ENCODE measurements at places on chromosomes 13 and 19.
A peak's percentile ranks its signal among the peaks of the same experiment; 100 is the strongest.

DNA sequence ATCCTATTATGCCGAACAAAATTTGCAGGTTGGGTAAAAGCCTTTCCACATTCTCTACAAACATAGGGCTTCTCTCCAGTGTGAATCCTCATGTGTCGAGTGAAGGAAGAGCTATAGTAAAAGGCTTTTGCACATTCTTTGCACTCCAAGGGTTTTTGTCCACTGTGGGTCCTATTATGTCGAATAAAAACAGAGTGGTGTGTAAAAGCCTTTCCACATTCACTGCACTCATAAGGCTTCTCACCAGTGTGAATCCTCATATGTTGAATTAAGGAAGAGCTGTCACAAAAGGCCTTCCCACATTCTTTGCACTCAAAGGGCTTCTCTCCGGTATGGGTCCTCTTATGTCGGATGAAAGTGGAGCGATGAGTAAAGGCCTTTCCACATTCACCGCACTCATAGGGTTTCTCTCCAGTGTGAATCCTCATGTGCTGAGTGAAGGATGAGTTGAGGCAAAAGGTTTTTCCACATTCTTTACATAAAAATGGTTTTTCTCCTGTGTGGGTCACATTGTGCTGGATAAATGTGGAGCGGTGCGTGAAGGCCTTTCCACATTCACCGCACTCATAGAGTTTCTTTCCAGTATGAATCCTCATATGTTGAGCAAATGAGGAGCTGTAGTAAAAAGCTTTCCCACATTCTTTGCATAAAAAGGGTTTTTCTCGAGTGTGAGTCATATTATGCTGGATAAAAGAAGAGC is 13.6 kb downstream of the ZNF599 start:
- no peak for DNase-seq

- no peak for DNase-seq
These were observed 80.7 kb downstream of the TEX29 start for GRCh38 chr13:111401151-111401550.

- no peak for DNase-seq
These were observed 80.1 kb downstream of the C1QTNF9 start for GRCh38 chr13:24389506-24389905.

GRCh38 chr13:94181461-94182107 is 297.9 kb downstream of the DCT start:
- no peak for DNase-seq

GRCh38 chr19:38583219-38583984 is 34.4 kb downstream of the MAP4K1 start:
- DNase-seq, result no peak

- DNase-seq, result no peak
These were observed 106.5 kb downstream of the TEX26 start for GRCh38 chr13:31038834-31039552.

DNA sequence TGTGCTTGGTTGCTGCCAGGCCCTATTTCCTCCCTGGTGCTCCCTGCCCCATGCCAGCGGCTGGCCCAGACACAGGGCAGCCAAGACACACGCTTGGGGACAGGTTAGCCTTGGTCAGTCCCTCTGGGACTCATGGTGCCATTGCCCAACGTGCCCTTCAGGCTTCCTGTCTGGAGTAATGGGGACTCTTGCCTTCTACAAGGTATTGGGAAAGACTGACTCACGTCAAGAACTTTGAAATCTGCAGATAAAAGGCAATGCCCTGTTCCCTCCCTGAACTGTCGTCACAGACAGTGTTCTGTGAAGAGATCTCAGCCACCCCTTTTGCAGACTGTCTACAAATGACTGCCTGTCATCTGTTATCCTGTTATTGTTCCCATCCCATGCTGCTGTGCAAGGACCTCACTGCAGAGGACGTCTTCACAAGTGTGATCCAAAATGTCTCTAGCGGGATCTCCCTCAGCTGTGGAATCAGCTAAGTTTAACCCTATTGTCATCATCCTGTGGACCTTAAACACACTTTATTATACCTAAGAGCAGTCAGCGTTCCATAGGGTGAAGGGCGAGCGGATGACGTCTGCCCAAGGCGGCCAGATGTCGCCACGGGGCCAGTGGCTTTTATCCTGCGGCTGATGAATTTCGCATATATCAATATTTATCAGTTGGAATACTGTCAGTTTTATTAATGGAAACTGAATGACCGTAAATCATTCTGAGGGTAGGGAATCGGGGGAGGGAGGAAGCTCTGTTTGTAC is 59.0 kb downstream of the GSX1 start:
- DNase-seq, result no peak

GRCh38 chr19:47098608-47099007 is 15.0 kb downstream of the ZC3H4 start:
- DNase-seq, result no peak

DNA sequence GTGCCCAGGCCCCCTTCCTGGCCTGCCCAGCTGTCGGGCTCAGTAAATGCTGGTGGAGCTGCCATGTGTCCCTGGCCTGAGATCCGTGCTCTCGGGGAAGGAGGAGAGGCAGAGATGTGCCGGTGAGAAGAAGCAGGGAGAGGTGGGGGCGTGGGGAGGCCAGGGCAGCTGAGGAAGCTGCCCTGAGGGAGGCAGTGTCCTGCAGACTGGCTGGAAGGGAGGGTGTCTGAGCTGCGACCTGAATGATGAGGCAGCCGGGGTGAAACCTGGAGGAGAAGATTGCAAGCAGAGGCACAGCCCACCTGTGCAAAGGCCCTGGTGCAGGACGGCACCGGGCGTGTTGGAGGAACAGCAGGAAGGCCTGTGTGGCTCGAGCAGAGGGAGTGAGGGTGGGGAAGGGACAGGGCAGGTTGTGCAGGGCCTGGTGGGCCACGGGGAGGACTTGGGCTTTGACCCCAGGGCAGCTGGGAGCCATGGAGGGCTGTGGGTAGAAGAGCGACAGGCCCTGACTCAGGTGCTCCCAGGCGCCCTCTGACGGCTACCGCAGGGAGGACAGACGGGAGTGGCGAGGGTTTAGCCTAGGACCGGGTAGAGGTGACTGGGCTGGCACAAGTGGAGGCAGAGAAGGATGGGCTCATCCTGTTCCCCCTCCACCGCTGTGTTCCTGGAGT is 14.0 kb upstream of the CELF5 start:
- peak; percentile 49 for DNase-seq

- DNase-seq, result no peak
These were observed 13.6 kb downstream of the EPN1 start for GRCh38 chr19:55688422-55689218.

GRCh38 chr19:1910177-1910576 is 5.0 kb downstream of the ADAT3 start:
- DNase-seq, result no peak

- no peak for DNase-seq
These were observed 9.9 kb downstream of the SPACA6 start for GRCh38 chr19:51702825-51703574.

Measured in stimulated activated naive CD4-positive, alpha-beta T cell (primary cell).